ENCODE measurements at places on chromosomes 4 and X.

- DNase-seq: no peak
Measured at GRCh38 chr4:21848021-21848420, 100.6 kb downstream of the KCNIP4 start.

- DNase-seq: no peak
Measured at GRCh38 chrX:20382518-20383297, 116.0 kb upstream of the RPS6KA3 start.

- DNase-seq: no peak
Measured at GRCh38 chrX:38409289-38409688, 56.9 kb downstream of the OTC start.

DNA sequence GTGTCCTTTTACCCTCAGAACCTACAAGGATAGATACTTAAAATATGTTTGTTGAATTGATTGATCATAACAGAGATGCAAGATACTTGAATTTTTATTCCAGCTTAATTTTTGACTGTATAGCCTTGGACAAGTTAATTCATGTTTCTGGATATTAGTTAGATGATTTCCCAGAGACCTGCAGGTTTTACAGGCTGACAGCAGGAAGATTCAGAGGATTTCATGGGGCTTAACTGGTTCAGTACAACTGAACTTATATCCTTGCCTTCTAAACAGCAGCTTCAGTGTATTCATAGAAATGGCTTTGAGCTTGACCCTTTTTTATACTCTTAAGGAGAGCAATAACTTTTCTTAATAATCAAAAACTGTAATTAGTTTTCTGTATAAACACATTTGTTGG lies 62.2 kb upstream of the IL13RA1 start:
- no peak for DNase-seq

DNA sequence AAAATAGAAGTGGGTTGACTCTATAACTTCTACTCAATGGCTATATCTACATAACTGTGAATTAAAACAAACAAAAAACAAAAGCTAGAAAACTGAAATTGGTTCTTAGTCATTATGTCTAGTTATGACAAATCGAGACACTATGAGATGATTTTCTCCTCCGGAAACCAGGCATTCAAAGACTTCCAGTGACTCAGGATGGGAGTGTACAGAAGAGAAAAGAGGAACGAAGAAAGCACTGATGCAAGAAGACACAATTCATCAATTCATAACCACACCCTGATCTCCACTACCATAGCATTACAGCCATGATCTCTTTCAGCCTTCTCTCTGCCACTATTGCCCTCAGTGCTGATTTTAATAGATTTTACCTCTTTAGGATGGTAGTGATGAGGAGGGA lies 253.6 kb downstream of the CBLL2 start:
- no peak for DNase-seq

- no peak for DNase-seq
Measured at GRCh38 chr4:40621229-40621591, 8.5 kb downstream of the RBM47 start.

- no peak for DNase-seq
Measured at GRCh38 chr4:81757691-81758090, 286.0 kb upstream of the RASGEF1B start.

- no peak for DNase-seq
Measured at GRCh38 chr4:142311916-142312315, 534.2 kb downstream of the INPP4B start.

DNA sequence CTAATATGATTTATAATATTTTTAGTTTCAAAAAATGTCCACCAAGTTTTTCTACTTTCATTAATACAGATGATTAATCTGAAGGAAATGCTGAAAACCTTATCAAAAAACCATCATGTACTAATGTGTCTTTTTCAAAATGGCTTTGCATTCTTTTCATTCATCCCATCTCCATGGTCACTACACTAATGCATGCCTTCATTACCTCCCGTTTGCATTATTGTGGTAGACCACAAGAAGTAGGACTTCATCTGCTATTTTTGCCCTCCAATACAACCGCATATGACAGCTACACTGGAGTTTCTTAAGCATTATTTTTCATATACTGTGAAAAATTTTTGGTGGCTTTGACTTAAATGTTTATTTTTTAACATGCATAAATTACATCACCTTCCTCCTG lies 37.9 kb upstream of the FSTL5 start:
- no peak for DNase-seq

- no peak for DNase-seq
Measured at GRCh38 chr4:145808848-145809512, 129.0 kb downstream of the C4orf51 start.

DNA sequence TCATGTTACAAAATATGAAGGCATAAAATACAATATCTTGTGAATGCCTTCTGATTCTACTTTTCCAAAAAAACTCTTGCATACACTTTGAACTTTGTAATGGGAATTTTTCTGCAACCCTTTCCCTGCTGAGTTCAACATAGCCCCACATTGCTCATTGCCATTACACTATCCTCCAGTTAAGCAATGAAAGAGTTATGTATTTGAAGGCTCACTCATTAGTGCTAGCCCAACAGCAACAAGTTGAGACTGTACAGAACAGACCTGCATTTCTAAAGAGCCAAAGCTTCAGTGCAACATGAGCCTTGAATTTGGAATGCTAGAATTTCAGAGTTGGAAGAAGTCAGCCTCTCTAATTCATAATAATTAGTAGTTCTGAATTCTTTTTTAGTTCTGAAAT lies 44.4 kb upstream of the STAG2 start:
- no peak for DNase-seq

GRCh38 chr4:1713003-1713851 lies 1.1 kb upstream of the SLBP start:
- DNase-seq: peak; percentile 71

- no peak for DNase-seq
Measured at GRCh38 chrX:19019996-19020395, 36.1 kb upstream of the PHKA2 start.

- peak; percentile 5 for DNase-seq
Measured at GRCh38 chr4:5474756-5475155, 233.6 kb downstream of the EVC2 start.

DNA sequence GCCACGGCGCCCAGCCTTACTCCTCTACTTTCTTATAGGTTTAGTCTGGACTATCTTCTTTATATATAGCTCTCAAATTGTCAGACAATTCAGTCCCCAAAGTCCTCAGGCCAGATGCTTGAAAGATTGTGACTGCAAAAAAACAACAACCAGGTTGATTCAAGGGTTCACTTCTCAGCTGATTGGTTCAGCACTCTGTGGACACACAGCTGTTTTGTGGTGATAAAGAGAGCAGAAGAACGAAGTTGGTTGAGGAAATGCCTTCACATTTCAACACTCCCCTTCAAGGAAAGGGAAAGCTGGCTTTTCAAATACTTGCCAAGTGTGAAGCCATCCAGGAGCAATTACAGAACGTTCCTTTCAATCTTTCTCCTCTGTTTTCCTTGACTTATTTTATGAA lies 166.8 kb downstream of the SHROOM3 start:
- DNase-seq: no peak

DNA sequence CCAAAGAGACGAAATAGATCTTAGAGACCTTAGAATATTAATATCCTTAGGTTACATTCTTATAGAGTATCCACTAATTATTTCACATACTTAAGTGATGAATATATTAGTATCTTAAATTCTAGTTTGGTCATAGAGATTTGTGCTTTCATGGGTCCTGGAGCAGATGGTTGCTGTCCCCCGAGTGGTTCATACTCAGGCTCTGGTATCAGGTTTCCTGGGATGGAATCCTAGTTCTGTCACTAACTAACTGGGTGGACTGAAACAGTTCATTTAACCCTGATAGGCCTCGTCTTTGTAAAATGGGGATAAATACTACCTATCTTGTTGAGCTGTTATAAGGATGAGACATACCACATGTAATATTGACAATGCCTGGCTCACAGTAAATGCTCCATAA lies 264.6 kb downstream of the TENM3 start:
- DNase-seq: no peak

GRCh38 chr4:75705198-75705977 lies 19.0 kb upstream of the USO1 start:
- no peak for DNase-seq

DNA sequence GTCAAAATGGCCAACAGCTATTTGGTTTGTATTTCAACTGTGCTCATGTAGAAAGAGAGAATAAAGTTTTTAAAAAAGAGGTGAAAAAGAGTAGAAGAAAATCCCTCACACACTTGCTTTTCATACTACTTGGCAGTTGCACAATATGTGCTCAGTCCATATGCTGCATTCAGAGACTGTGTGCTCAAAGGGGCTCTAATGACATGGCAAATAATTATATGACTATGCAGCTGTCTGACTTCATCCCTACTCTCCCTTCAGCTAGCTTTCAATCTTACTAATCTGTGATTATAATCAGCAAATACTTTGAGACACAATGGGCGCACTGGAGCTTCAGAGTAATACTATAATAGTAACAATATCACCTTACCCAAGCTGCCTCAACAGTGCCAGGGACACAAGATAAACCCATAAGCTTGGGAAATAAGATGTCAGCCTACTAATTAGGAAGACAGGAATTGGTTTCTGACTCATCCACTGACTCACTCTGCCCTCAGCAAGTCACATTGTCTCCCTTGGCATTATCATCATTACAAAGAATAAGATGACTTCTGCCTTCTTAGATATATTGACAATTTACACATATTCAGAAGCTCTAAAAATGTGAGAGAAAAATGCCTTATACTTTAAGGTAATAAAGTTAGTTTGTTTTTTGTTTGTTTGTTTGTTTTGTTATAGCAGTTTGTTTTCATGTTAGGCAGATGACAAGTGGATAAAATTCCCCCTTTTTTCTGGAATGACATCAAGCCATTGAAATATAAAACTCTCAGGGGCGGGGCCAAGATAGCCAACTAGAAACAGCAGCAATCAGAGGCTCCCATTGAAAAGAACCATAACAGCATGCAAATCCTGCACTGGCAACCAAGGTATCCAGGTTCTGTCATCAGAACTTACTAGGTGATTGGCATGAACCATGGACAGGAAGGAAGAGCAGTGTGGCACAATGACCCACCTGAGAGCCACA lies 311.6 kb downstream of the FAM133A start:
- no peak for DNase-seq

DNA sequence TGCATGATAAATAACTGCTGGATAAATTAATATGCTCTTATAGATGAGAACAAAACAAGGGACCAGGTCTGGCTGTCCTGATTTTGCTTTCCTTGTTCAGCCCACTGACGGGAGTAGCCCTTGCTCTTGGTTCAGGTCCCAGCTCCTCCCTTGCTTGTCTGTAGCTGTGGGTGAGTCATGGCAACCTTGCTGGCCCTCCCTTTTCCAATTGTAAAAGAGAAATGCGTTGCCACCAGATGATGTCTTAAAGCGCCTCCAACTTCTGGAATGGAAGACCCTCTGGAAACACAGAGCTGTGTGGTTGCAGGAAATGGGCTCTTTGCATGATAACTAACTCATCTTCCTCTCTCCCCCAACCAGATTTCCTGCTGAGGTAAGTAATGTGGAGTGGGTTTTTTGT lies 171.4 kb downstream of the AASDH start:
- DNase-seq: peak; percentile 20

DNA sequence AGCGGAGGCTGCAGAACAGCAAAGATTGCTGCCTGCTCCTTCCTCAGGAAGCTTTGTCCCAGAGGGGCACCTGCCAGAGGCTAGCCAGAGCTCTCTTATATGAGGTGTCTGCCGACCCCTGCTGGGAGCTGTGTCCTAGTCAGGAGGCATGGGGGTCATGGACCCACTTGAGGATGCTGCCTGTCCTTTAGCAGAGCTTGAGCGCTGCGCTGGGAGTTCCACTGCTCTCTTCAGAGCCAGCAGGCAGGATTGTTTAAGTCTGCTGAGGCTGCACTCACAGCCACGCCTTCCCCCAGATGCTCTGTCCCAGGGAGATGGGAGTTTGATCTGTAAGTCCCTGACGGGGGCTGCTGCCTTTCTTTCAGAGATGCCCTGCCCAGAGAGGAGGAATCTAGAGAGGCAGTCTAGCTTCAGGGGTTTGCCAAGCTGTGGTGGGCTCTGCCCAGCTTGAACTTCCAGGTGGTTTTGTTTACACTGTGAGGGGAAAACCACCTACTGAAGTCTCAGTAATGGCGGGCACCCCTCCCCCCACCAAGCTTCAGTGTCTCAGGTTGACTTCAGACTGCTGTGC lies 10.9 kb downstream of the DCK start:
- no peak for DNase-seq

DNA sequence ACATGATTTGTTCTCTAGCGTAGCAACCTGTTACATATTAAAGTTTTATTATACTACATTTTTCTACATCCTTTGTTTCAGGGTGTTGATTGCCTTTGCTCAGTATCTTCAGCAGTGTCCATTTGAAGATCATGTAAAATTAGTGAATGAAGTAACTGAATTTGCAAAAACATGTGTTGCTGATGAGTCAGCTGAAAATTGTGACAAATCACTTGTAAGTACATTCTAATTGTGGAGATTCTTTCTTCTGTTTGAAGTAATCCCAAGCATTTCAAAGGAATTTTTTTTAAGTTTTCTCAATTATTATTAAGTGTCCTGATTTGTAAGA lies 2.4 kb downstream of the ALB start:
- no peak for DNase-seq

DNA sequence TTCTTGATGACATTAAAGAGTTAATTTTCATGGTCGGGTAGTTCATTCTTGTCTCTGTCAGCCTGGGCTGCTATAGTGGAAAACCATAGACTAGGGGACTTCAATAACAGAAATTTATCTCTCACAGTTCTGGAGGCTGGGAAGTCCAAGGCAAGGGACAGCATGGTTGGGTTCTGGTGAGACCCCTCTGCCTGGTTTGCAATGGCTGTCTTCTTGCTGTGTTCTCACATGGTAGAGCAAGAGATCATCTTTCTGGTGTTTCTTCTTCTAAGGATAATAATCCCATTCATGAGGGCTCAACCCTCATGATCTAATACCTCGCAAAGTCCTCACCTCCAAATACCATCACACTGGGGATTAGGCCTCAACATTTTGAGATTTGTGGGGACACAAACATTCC lies 50.1 kb downstream of the RHOH start:
- no peak for DNase-seq

DNA sequence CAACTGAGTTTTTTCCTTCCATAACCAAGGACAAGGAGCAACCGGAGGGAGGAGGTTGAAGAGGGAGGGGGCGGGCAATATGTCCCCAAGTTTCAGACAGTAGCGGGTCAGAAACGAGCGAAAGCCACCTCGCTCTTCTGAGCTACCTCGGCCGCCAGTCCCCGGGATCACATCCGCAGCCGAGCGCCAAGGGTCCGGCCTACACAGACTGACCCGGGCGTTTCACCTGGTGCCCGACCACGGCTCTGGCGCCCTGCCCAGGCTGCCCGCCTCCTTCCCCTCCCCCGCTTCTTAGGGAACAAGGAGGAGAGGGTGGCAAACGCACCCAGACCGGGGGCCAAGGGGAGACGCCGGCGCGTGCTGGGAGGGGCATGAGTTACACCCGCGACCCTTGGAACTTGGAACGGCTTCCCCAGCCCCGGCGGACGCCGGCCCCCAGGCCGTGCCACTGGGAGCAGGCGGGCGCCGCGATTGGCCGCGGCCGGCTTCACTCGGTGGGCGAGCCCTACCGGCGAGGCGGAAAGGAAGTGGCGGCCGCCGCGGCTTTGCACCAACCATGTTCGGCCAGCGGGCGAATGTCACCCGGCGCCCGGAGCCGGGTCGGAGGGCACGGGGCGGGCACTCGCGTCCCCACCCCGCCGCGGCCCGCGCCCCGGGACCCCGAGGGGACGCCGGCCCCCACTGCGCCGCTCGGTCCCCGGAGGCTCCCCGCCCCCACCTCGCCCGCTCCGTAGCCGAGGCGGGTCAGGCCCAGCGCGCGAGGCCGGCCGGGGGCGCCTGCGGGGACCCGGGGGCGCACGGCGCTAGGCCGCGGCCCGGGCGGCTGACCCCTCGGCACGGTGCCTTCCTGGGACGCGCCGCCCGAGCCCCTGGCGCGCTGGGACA lies 1.5 kb downstream of the IRF2 start:
- peak; percentile 81 for DNase-seq

- no peak for DNase-seq
Measured at GRCh38 chrX:39930786-39931528, 166.8 kb downstream of the BCOR start.
